Hematopoietic multipotent progenitor cell treated with erythropoietin and hydrocortisone succinate and interleukin-3 and kit ligand, for 6 days (in vitro differentiated cells): ENCODE measurements at places on chromosomes 6 and 20.
A peak's percentile ranks its signal among the peaks of the same experiment; 100 is the strongest.

GRCh38 chr6:157804448-157805327 lies 18.4 kb upstream of the SNX9 start:
- DNase-seq, result peak; percentile 11

GRCh38 chr6:11437824-11438459 lies 99.6 kb upstream of the TMEM170B start:
- DNase-seq, result no peak

GRCh38 chr6:32553037-32553742 lies 23.1 kb upstream of the HLA-DRB5 start:
- DNase-seq, result no peak

GRCh38 chr20:62178316-62179161 lies 4.3 kb upstream of the MTG2 start:
- DNase-seq, result no peak

DNA sequence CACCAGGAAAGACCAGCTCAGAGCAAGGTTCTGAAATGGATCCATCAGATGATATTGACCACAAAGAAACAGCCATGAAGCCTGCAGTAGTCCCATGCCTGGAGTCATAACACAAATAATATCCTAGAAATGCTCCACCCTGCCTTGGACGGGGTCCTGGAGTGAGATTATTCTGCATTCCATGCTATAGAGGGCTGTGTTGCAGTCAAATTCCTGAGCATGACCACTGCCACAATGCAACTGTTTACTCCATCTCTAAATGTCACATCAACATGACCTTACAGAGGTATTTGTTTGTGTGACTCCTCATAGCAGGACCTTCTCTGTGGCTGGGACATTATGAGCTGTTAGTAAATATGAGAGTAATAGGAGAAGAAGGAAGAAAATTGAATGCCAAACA lies 257.5 kb upstream of the TCF21 start:
- DNase-seq, result no peak

DNA sequence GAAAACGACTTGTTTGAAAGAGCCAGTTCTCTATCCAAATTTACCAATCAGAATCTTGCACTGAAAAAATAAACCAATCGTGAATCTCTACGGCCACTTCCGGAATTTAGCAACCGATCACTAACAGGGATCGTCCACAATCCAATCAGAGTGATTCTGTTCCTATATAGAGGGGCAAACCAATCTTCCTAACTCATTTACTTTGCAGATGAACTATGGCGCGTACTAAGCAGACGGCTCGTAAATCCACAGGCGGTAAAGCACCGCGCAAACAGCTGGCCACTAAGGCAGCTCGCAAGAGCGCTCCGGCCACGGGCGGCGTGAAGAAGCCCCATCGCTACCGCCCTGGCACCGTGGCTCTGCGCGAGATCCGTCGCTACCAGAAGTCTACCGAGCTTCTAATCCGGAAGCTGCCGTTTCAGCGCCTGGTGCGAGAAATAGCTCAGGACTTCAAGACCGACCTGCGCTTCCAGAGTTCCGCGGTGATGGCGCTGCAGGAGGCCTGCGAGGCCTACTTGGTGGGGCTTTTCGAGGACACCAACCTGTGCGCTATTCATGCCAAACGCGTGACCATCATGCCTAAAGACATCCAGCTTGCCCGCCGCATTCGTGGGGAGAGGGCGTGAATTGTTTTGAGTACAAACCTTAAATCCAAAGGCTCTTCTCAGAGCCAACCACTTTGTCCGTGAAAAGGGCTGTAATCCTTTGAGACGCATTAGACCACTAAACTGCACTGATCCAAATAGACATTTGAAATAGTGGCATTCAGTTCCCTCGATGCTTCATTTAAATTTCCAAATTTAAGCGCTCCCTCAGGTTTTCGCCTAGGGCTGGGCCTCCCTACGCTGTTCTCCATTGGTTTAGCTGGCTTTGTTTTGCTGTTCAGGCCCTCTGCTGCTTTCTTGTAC lies 138.0 kb downstream of the HFE start:
- DNase-seq, result no peak

DNA sequence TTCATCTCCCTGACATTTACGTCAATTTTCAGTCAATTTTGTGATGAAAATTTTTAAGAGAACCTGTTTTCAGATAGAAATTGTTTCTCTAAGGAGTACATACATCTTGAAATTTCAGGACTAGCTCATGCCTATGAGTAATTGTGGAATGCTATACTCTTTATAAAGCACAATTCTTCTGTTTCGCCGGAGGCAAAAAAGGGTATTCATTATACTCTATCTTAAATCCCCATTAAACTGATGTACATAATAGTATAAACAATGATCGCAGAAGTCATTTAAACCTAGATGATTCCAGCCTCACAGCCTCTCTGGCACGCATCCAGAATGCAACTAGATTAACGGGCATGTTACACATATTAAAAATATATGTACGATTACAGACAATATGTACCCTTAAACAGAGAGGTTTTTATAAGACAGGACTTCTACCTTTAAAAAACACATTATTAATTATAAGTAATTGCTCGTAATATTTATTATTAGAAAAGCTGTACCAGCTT lies 62.6 kb downstream of the NRSN1 start:
- no peak for DNase-seq

DNA sequence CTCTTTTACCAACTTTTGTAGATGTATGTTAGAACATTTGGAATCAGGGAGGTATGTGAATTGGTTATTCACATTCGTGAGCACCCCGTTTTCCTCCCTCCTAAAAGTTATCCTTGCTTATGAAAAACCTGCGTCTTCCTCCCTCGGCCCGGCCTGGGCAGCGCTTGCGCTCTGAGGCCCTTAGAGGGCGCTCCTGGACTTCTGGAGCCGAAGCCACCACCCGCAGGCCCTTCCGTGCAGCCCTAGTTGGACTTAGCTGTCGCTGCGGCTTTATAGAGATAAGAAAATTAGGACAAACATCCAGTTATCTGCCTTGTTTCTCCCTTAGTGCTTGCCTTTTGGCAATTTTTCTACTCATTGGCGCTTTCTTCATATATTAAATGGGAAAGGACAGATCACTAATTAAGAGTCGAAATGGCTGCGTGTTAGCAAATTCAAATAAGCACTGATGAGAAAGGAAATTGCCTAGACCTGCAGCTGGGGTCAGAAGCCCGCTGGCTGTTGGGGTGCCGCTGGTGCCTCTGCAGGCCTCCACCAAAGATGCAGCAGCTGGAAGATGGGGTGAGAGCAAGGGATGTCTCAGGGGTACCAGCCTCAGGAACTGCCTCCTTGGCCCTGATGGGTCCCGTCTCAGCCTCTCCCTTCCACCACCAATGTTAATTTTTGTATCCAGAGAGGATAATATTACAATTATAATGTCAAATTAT lies 5.2 kb downstream of the FNDC1 start:
- peak; percentile 90 for DNase-seq

- no peak for DNase-seq
Measured at GRCh38 chr6:44621846-44622245, 234.3 kb downstream of the CDC5L start.

DNA sequence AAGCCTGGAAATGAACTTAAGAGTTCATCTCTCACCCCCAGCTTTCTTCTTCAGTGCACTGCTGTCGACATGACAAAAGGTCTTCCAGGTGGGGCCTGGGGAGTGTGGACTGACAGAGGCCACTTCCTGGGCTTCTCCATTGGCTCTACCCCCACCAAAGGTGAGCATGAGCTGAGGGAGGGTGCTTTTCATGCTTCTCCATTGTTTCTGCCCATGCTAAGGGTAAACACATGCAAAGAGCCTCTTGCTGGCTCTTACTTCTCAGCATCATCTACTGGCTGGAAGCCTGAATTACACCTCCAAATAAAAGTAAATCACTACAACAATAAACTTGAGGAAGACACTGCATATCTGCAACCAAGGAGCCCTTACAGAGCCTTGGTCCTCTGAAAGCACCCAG lies 227.2 kb downstream of the EPM2A start:
- DNase-seq, result no peak

DNA sequence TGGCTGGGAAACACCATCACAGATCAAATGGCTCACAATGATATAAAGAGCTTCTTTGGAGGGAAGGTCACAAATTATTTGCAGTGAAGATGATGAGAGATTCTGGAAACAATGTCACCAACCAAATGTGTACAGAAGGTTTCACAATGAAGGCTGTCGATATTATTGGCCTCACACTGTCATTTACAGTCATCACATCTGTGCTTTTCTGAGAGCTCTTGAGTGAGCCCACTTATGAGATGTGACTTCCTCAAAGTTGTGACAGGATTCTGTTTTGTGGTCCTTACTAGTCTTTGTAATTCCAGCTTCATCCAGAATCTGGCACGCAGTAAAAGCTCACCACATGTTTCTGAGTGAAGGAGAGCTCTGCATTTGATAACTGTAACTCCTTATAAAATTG lies 133.6 kb downstream of the LMBRD1 start:
- no peak for DNase-seq

DNA sequence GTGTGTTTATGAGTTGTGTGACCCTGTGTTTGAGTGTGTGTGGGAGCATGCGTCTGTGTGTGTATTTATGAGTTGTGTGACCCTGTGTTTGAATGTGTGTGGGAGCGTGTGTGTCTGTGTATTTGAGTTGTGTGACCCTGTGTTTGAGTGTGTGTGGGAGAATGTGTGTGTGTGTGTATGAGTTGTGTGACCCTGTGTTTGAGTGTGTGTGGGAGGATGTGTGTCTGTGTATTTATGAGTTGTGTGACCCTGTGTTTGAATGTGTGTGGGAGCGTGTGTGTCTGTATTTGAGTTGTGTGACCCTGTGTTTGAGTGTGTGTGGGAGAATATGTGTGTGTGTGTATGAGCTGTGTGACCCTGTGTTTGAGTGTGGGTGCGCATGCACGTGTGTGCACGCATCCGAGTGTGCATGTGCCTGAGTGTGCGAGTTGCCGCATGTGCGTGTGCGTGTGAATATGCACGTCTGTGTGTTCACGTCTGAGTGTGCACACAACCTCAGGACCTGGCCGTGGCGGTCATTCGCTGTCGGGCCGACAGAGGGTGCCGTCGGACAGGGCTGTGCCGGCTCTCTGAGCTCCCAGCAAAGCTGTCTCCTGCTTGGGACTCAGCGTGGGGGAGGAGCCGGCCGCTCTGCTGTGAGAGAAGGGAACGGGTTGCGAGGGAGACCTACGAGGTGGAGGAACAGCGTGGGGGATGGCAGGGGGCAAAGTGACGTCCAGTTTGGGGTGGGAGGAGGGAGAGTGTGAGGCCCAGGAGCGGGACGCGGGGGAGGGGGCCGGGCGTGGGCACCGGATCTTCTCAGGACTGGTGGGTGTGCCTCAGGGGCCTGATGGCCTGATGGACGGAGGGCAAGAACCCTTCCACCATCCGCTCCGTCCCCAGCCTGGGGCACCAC lies 19.7 kb downstream of the SLC17A9 start:
- peak; percentile 92 for DNase-seq

DNA sequence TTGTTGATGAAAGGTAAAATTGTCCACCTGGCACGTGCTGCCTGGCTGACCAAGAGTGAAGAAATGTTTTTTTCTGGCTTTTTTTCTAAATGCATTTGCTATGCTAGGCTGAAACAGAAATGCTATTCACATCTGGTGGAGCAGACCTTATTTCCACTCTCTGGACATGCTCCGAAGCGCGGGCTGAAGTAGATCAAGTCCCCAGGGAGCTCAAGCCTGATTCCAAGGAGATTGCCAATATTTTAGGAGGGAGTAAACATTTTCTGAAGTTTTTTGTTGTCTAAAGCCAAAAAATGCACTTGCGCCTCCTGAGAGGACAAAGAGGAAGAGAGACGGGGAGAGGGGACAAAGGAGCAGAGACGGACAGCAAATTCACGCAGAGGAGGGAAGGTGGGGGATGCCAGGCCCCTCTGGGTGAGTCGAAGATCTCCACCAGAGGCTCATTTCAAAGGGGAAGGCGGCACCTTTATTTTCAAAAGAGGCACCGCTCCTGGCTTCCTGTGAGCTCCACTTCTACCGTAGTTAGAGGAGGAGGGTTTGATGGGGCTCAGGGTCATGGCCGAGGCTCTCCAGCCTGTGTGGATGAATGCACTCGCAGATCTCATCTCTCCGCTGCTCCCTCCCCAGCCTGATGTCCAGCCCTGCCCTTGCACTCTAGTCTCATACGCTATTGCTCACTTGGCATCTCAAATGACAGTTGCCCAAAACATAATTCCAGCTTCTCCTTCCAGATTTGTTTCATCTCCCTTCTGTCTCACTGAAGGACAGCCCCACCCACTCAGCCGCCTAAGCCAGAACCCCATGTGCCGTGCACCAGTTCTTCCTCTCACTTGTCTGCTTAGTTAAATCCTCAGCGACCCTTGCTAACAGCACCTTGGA lies 23.1 kb upstream of the SMOC2 start:
- no peak for DNase-seq

DNA sequence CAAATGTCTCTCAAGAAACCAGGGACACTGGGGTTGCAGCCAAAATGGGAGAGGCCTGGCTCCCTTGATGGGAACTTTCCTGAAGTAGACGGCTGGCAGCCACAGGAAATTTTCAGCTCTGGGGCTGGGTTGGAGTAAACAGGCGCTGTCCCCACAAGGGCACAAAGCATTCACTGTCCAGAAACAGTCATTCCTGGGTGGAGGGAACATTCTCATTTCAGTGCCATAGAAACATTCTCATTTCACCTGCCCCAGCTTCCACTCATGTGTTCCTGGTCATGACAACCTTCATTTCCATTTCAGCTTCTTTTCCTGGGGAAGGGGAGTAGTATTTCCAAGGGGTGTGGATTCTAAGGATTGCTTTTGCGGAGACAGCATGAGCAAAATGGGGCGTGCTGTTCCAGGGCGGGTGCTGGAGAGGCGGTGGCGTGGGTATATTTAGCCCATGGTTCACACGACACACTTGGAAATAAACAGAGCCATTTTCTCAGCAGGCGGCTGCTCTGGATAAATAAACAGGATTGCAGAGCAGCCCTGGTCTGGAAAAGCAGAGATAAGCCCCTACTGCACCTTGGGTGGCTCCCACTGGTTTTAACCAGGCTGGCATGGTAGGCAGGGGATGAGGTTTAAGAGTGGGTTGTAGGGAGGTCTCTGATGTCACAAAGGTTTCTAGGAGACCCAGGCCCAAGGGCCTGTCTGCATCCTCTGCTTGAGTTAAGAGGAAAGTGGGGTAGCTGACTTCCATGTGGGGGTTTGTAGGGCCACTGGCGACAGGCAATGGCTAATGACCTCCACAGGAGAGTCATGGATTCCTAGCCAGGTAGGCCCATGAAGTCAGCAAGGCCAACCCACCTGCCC lies 32.9 kb downstream of the COX4I2 start:
- peak; percentile 93 for DNase-seq

- DNase-seq, result no peak
Measured at GRCh38 chr6:99270826-99271225, 78.6 kb downstream of the FAXC start.

GRCh38 chr6:166673309-166673708 lies 46.3 kb upstream of the RPS6KA2 start:
- no peak for DNase-seq

GRCh38 chr6:170116636-170117035 lies 174.2 kb downstream of the DLL1 start:
- DNase-seq, result no peak

DNA sequence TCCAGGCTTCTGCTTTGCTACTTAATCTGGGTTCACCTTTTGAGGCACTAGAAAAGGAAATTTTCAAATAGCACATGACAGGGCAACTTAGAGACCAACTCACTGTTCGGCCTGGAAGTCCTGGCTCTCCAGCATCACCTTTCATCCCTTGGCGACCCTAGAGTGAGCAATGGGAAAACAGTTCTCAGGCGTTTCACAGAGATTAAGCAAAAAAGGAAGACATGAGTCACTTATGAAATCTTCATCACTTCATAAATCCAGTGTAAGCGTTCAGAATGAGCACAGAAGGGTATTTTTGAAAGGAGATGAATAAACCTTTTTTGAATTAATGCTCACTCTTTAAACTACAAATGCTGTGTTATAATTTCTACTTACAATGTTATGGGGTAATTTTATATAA lies 104.0 kb downstream of the COL12A1 start:
- DNase-seq, result no peak

GRCh38 chr20:36861875-36862801 lies 13.8 kb upstream of the TLDC2 start:
- no peak for DNase-seq
